ENCODE measurements at places on chromosomes 12 and 14.

DNA sequence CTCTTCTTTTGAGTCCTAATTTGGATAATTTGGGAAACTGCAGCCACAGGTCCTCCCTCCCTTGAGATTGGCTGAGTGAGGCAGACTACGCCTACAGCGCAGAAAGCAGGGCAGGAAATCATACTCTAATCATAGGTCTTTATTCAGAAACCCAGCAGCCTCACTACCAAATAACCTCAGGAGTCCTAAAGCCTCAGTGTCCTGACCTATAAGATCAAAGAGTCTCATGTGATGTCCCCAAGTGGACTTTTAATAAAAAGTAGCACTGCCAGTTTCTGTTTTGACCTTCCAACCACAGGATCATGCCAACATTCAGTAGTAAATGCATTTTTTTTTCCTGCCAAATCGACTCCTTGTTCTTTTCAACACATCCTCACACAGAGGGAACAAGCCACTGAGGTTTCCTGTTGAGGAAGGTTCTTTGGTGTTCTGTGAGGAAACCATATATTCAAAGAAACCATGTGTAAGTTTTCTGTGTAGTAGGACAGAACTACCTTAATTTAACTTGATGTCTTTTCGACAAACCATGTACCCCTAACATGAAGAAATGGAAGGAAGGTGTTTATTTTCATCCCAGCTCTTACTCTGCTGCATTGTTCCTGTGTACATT, 72.2 kb downstream of the VCPKMT start:
- DNase-seq: no peak

DNA sequence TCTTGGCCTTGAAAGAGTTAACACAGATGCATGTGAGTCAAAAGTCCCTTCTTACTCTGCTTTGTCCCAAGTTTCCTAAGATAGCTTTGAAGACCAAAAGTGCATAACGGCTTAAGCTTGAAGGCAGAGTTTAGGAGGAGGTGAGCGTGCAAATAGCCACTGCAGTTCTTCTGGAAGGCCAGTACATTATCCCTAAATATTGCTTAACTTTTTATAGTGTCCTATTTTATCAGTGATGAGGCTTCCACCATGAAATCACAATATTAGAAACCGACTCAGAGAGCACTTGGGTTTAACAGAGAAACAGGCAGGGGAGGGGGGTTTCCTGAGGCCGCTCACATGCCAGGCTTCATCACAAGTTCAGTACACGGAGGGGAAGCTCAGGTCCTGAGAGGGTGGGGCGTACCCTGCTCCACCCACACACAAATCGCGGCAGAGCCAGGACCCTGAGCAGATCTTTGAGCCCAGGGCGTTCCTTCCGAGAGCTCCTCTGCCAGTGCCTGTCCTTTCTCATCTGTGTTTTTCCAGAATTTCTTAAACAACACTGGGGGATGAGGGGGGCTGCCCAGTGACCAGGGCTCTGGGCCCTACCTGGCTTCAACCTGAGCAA, 26.8 kb upstream of the BDKRB2 start:
- DNase-seq: no peak

- DNase-seq: no peak
These were observed 276.2 kb downstream of the EMP1 start for GRCh38 chr12:13472690-13473089.

GRCh38 chr12:50112456-50113218, 601 bp downstream of the COX14 start:
- no peak for DNase-seq

- no peak for DNase-seq
These were observed 290.4 kb upstream of the CAND1 start for GRCh38 chr12:66978802-66979201.

- no peak for DNase-seq
These were observed 152.7 kb upstream of the EEA1 start for GRCh38 chr12:93081810-93082165.

DNA sequence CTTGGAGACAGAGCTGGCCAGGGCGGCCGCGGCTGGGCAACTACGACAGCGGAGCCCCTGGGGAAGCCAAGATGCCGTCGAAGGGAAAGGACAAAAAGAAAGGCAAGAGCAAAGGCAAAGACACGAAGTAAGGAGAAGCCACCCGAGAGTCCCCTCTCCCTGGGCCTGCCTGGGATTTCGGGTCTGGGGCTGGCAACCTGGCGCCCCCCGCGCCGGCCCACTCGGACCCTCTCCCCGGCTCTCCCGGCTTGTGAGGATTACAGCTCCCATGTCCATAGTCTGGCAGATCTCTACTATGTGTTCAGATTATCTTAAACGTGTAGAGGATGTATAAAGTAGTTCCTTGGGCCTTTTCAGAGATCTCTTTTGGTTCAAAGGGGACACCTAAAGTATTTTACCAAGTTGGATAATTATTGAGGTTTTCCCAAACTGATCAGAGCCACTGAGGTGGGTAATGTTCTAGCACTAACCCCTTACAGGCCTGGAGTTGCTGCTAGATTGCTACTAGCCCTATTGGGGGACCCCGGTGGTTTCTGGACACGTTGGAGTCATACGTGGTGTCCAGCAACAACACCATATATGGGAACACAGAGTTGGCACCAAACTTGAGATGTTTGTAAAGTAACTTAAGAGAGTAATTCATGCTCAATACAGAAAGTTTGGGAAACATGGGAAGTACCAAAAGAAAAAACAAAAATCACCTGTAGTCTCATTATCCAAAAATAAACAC, 424 bp downstream of the BBOF1 start:
- no peak for DNase-seq

- DNase-seq: no peak
These were observed 90.2 kb downstream of the LIN7A start for GRCh38 chr12:80847575-80847974.
